ENCODE measurements at places on chromosomes 13 and 19.

- DNase-seq, result no peak
These were observed 136.3 kb upstream of the CSNK1A1L start for GRCh38 chr13:37241786-37242185.

GRCh38 chr19:51739466-51740213 lies 12.0 kb downstream of the FPR1 start:
- DNase-seq, result no peak

DNA sequence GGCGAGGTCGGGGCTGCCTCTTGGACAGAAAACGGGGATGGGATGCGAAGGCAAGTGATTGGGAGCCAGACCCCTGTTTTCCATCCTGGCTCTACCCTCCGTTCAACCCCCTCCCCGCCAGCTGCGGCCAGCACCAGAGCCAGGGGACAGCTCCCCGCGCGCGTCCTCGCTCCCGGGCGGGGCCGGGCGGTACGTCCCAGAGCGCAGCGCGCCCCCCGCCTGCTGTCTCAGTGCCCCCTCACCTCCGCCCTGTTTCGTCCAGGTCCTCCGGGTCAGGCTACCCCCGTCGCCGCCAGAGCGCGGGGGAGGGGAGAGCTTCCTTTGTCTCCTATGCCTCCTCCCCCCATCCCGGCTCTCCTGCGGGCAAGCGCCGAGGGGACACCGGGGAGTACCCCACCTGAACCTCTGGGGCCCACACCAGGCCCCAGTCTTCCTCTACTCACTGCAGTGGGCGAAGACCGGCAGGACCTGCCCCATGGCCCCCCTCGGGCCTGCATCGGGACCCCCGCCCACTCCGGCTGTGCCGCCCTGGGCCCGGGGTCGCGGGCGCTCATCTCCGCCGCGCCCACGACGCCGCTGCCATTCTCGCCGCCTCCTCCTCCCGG lies 396 bp downstream of the RTN2 start:
- no peak for DNase-seq

- no peak for DNase-seq
These were observed 4.5 kb downstream of the ZNF507 start for GRCh38 chr19:32349724-32350470.

- DNase-seq, result no peak
These were observed 69.9 kb downstream of the SLITRK6 start for GRCh38 chr13:85729296-85729695.

GRCh38 chr19:1151037-1151724 lies 22.9 kb downstream of the SBNO2 start:
- no peak for DNase-seq

DNA sequence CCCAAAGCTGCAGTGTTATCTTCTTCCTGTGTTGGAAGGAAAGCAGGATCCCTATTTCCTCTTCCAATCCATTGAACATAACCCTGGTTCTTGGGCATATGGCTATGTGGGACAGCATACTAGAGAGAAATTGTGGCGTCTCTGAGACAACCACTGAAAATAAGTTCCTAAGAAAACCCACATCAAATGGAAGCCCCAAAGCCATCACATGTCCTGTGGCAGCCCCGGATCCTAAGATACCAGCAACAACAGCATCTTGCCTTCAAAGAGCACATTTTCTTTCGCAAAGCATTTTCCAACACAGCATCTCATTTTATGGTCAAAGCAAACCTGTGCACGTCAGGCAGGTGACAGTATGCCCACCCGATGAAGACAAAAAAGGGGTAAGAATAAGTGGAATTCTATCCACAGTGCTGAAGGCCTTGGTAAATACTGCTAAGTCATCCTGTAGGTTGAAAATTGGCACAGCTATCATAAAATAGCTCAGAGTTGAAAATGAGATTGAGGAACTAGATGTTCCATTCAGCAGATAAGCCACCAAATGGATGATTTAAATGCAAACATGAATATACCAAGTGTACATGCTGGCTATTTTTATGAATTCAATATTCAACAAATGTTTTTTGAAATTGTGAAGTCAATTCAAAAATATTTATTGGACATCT lies 232.2 kb downstream of the DLEU7 start:
- no peak for DNase-seq

Measured in KG1 (cell line).